Amygdala (tissue), 56 donors: ENCODE measurements at places on chromosomes 4 and X.

- peak; percentile 1 for DNase-seq
These were observed 78.7 kb upstream of the DCLK2 start for GRCh38 chr4:149999485-150000074.

GRCh38 chr4:20462426-20463175 is 210.9 kb downstream of the SLIT2 start:
- no peak for DNase-seq

DNA sequence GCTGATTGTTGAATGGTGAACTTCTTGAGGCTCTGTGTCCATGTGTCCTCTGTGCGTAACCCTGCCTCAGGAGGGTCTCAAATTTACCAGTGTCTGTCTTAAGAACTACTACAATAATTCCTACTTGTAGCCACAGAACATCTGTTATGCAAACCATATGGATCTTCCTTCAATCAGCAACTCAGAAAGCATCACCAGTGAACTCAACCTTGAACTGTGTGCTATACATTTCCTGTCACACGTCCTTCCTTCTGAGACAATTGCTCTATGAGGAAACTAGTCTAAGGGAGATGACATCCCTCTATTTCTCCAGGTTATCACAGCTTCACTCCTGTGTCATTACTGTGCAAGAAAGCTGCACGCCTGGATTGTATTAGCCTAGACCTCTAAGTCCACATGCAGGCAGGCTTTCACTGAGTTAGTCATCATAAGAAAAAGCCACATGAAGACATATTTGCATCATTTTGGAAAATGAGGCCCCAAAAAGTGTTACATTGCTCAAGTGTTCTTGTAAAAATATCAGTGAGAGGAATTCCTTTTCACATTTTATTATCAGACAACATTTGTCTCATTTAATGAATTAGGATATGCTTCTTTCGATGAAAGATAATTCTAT is 157.8 kb downstream of the AFF2 start:
- DNase-seq: no peak

DNA sequence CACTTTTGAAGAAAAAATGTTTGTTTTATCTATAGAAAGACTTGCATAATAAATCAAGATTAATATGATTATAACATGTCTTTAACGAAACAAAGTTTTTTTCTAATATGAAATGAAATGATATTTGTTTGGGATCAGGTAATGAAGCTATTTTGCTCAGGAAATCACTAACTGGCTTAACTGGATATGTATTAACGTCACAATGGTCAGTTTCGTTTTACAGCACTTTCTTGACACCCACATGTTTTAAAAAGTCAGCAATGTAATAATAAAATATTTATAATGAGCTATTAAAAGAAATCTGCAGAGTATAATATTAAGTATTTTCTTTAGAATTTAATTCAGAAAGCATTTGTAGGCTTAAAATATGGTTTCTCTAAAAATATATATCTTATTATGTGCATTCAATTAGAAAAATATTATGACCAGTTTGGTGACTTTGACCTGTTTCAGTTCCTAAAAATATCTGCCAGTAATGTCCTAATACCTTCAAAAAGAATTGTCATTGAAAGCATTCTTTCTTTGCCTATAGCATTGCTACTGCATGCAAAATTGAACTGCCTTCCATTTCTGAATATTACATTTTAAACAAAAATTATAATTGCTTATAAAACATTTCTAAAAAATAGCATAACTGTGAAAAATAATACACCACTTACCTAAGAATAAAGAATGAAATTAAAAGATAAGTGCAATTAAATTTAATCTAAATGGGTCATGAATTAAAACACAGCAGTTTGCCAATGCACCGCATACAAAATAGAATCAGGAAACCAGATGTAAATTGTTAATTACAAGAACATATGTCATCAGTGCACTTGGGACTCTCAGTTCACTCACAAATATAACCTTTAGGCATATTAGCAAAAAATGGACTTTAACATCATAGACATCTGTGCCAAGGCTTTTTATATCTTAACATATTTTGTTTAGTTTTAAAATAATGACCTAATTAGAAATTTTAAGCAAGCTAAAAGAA is 31.6 kb downstream of the TIGD2 start:
- DNase-seq: no peak

DNA sequence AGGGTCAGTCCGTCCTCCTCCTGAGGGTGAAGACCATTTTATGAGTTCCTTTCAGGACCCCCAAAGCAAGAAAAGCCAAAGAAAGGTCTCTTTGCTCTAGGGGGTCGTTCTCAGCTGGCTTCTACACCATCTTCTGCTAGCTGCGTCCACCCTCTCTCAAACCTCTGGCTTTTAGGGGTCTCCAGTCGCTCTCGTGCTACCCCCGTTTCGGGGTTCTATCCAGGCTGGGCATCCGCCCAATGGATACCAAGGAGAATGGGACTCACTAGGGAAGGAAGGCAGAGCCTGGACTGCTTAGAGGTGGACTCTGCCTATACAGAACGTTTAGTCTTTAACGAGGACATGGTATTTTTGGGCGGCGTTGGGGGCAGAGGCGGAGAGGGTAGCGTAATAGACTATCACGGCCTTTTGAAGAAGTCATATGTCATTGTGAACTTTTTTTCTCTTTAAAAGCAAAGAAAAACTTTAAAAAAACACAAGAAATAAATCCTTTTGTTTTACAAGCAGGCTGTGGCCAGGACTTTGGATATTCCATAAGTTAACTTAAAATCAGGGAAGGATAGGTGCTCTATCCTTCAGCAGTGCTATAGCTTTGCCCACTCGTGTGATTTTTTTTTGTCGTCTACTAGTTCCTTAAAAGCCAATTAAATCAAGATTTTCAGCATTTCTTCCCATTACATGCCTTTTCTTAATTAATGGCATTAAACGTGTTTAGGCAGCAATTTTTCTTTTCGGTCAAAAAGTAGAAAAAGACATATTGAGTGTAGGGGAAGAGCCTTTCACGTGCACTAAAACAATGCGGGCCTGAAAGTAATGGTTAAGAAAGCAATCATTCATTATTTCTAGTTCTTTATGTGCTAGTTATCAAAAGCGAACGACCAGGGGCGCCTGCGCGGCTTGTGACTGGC is 7.2 kb upstream of the PITX2 start:
- DNase-seq: no peak

DNA sequence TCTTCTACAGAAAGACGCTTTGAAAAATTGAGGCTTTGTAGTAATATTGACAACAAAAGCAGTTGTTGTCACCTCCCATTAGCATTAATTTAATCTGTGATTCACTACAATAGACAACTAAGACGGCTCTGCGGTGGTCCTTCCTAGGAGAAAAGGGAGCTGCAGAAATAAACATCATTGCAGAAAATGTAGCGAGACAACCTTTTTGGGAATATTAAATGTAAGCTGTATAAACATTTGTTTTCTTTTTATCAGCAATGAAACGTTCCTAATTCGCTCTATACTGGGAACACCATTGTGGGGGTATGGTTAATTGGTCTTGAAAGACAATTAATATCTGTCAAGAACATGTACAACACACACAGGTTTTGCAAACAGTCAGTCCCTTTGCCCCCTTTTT is 583.3 kb upstream of the TENM3 start:
- no peak for DNase-seq

DNA sequence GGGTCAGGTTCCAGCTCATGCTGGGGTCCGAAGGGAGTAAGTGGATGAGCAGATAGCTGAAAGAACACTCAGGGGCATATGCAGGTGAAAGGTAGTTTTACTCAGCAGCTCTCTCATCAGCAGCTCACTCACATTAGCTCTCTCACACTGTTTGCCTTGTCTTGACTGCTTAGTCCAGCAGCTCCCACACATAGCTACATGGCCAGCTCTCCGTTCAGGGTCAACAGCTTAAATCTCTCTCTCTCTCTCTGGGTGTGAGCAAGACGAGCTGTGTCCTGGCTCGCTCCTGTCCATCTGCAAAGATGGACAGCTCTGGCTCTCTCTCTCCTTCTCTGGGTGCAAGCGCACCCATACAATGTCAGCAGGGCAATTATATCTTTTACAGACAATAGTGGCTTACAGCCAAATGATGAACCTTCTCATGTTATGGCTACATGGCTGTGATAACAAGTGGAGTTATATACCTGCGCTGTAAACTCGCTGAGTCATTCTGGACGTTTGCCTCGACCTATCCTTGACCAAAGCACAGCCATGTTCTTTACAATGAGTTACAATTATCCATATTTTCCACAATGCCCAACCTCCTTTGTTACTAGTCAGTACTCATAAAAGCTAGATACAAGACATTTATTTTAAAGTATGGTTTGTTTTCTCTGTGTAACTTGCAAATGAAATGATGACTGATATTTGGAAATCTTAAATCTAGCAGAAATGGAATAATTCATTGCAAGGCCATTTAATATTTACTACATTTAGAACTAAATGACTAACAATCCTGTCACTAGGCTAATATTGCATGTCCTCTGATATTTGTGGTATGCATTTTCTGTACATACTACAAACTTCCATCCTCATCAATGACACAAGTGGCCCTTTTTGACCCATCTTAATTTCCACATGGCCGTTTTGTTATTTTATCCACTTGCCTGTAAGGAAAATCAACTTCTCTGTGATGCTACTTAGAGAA is 9.3 kb downstream of the PAPSS1 start:
- no peak for DNase-seq

- DNase-seq: no peak
These were observed 169.0 kb downstream of the RAPGEF2 start for GRCh38 chr4:159271856-159272255.

- DNase-seq: no peak
These were observed 126.7 kb upstream of the OTUD4 start for GRCh38 chr4:145307120-145307519.
